ENCODE measurements at places on chromosomes 4 and X.

DNA sequence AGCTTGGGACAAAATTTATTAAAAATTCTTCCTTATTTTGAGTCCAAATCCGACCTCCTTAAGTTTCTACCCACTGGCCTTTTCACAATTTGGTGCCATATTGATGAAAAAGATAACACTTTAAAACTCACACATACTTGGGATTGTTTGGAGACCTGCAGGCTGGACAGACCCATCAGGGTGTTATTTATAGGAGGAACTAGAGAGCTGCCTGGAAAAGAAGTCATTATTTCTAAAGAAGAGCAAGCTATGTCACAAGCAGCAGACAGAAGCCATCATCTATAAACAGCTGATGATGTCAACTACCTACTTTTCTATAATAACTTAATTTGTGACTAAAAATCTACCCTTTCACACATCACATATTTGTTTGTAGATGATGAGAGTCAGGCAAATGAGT is 56.2 kb downstream of the COX18 start:
- no peak for DNase-seq

DNA sequence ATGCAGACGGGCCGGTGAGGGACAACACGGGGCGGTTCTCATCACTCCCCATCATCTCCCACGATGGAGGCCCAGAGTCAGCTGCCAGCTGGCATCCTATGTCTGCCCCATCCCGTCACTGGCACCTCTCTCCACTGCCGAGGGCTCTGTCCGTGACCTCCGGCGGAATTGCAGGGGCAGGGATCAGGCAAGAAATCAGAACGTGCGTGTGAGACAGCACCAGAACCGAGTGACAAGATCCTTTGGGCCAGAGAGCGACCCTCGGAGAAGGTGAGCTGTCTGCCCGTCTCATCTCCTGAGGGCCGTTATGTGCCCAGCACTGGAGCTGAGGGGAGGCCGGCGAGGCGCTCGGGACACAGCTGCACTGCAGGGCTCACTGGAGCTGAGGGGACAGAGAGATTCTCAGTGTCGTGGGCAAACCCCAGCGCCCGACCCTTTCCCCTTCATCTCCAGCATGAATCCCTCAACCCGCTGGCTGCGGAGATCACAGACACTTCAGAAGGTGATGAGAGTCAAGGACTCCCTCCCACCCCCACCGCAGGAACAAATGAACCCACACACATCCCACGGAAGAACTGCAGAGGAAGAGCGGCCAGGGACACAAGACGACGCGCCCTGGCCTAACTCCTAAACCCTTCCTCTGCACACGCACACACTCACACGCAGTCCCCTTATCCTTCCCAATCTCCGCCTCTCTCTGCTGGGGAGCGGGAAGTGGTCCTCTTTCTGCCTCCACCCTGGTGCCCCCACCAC is 128.7 kb downstream of the AFAP1 start:
- DNase-seq, result no peak

GRCh38 chr4:26163425-26164362 is 157.1 kb upstream of the RBPJ start:
- DNase-seq, result no peak

GRCh38 chr4:142043509-142043908 is 407.1 kb downstream of the IL15 start:
- no peak for DNase-seq

DNA sequence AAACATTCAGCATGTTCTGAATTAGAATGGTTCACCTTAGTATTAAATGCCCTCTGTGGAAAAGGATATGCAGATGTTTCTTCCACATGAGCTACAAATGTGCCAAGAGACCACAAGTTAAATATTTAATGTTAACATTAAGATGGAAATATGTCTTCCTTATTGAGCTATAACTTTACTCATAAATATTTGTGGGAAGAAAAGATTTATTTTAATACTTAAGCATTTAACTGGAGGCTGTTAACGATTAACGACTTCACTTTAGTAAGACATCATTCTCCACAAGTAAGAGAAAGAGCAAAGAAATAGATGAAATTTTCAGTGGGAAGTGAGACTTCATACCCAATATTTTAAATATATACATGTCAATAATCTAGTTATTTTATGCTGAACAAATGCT is 1046.0 kb upstream of the GRID2 start:
- DNase-seq, result no peak
